Hematopoietic multipotent progenitor cell treated with erythropoietin and hydrocortisone succinate and interleukin-3 and kit ligand, for 8 days (in vitro differentiated cells): ENCODE measurements at places on chromosomes 11 and 22.

DNA sequence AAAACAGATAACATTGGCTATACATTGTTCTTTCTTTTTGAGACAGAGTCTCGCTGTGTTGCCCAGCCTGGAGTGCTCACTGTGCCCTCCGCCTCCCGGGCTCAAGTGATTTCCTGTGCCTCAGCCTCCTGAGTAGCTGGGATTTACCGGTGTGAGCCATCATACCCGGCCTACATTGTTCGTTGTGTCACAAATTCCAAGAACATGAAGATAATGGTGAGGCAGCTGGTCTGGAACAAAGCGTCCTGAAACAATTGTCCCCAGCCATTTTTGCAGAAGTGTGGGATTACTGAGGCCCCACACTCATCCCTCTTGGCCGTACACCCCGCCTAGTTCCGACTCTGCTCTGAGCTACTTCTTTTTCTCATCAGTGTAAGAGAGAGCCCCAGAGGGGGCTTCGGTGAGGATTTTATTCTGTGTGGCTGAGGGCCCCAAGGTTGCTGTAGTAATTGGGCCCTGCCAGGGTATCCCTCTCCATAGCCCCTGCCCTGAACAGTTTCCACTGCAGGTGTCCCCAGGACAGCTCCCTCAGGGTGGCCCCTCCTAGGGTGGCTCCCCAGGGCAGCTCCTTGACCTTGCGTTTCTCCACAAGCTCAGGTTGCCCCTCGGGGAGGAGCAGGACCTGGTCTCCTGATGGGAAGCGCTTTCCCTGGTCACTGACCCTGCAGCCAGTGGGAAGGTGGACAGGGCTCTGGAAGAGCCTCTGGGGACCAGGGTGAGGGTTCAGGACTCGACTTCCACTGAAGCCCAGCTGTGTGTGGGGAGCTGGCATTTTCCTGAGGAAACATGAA lies 13.1 kb upstream of the ARSA start:
- no peak for DNase-seq

- no peak for DNase-seq
These were observed 1173.2 kb downstream of the BRD1 start for GRCh38 chr22:48654492-48654891.

DNA sequence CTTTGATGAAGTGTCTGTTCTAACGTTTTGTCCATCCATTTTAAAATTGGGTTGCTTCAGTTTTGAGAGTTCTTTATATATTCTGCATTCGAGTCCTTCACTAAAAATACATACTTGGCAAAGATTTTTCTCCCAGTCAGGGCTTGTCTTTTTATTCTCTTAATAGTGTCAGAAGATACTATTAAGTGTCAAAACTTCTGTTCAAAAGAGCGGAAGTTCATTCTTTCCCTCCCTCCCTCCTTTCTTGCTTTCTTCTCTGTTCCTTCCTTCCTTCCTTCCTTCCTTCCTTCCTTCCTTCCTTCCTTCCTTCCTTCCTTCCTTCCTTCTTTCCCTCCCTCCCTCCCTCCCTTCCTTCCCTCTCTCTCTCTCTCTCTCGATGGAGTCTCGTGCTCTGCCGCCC lies 7.6 kb upstream of the MUC6 start:
- no peak for DNase-seq

- DNase-seq = no peak
These were observed 2.9 kb upstream of the VSIG10L2 start for GRCh38 chr11:125942771-125943428.

- DNase-seq = no peak
These were observed 79.6 kb downstream of the PHF21B start for GRCh38 chr22:44930016-44930710.

DNA sequence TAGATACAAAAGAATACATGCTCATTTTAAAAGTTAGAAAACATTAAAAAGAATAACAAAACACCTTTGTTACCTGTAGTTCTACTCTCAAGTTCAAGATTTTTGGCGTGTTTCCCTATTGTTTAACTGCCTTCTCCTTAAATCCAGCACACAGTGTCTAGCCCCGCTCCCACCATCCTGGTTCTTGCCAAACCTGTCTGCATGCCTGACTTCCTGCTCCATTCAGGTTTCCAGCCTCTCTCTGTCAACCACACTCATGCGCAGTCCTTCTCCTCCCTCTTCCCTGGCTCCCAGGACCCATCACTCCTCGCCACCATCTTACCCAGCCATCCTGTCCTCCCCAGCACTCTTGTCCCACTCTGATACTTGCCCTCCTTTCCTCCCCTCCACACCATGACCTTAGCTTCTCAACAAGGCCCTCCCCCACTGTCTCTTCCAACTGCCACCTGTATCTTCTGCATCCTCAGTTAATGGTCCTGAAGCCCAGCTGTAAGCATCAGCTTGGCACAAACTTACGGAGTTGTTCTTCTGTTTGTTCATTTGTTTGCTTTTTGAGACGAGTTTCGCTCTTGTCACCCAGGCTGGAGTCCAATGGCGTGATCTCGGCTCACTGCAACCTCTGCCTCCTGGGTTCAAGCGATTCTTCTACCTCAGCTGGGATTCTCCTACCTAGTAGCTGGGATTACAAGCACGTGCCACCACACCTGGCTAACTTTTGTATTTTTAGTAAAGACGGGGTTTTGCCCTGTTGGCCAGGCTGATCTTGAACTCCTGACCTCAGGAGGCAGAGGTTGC lies 7.5 kb upstream of the MYH9 start:
- no peak for DNase-seq
